ENCODE measurements at places on chromosomes 12 and 14. TPM values are rescaled to one million over a fixed set of nuclear protein-coding genes. Genes with fewer than 3 reads are reported as not detected.

DNA sequence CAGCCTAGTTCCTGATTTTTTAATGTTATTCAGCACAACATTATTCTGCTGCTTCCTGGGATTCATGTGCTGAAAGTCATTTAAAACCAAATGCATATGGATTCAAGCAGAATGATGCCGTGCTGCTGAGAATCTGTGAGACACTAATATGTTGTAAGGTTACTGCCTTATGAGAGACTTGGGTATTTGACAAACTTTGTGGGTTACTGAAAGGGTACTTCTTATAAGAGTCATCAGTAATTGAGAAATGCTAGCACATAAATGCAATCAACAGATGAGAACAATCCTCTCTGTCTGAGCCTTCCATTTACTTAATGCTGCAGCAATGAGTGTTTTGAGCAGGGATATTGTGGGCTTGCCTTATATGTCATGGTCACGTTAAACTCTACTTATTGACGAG is 175.7 kb downstream of the NPAS3 start:
- DNase-seq, result no peak

GRCh38 chr14:53542732-53543131 is 389.6 kb upstream of the DDHD1 start:
- DNase-seq, result no peak

- DNase-seq, result no peak
Observed at GRCh38 chr12:123854918-123855317, 92.8 kb downstream of the DNAH10 start.

GRCh38 chr14:68891851-68892660 is 87.0 kb downstream of the ACTN1 start:
- no peak for DNase-seq

Gene KIF5A
- 2.3 TPM for total RNA-seq

- no peak for DNase-seq
Observed at GRCh38 chr12:18992336-18992735, 137.2 kb upstream of the PLEKHA5 start.

Gene OR4Q3
- not detected for total RNA-seq

Gene WSCD2
- total RNA-seq, result not detected

- no peak for DNase-seq
Observed at GRCh38 chr12:2302711-2303580, 250.2 kb downstream of the CACNA1C start.

Gene ADAMTS20
- not detected for total RNA-seq

GRCh38 chr14:63952053-63952932 is 99.5 kb downstream of the SYNE2 start:
- DNase-seq, result no peak

GRCh38 chr12:85413266-85413665 is 133.2 kb downstream of the ALX1 start:
- no peak for DNase-seq

DNA sequence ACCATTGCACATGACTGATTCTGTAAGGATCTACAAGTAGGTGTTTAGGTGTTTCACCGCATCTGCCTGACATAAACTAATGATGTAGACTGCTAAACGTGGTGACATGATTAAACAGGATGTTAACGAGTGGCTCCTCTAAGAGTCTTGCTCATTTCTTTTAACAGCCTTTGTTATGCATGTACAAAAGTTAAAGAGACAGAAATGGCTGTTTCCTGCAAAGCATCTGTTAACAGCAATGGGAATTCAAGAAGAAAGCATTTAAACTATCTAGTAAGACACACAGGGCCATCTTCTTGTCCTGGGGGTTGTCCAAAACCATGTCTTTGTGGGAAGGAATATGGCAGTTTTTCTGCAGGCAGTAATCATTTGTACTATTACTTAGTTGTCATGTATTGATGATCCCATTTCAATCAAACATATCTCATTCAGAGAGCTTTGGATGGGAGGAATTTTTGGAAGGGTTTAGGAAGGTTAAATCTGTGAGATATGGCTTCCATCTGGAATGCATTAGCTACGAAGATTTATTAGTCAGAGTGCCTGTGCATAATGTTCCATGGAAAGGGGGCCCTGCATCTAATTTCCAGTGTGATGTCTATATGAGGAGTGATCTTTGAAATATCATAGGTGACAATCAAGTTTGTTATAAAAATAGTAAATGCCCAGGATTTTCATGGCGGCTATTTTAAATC is 495.1 kb downstream of the EGLN3 start:
- DNase-seq, result no peak

GRCh38 chr12:41224066-41224465 is 35.9 kb downstream of the PDZRN4 start:
- no peak for DNase-seq

GRCh38 chr12:34395056-34396005 is 373.0 kb downstream of the ALG10 start:
- DNase-seq, result peak; percentile 15
